ENCODE measurements at places on chromosomes 13 and 19.

- DNase-seq = no peak
These were observed 22.9 kb downstream of the CYP4F2 start for GRCh38 chr19:15874821-15875474.

- no peak for DNase-seq
These were observed 8.0 kb upstream of the SMARCA4 start for GRCh38 chr19:10952809-10953208.

- DNase-seq = no peak
These were observed 40.4 kb upstream of the ZNF254 start for GRCh38 chr19:24046550-24046949.

DNA sequence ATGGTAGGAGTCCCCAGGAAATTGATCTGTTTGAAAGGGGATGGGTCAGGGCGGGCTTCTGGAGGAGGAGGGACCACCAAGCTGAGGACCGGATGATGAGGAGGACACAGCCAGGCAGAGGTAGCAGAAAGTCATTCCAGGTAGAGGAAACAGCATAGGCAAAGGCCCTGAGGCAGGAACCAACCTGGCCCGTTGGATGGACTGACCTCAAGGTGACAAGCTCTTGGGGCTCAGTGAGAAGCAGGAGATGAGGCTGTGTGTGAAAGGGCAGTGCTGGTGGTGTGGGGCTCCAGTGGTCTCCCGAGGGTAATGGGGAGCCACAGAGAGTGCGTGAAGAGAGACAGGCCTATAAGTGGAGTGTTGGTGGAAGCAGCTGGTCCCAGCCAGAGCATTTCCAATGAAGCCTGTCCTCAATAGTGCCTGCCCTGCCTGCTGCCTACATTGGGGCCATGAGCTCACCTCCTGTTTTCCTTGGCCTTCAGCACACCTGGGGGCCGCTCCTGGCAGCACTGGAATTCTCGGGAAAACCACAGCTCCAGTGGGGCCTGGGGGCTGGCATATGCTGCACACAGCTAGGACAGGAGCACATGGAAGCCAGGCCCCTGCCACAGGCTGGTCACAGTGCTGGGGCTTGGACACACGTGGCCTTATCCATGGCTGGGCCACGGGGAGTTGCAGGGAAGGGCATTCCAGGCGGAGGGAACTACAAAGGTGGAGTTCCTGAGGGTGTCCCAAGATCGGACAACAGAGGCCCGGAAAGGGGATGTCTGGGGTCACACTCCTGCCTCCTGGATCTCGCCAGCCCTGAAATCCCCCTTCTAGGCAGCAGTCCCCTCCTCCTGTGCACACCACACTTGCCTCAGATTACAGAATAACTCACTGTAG is 2.3 kb upstream of the COMP start:
- no peak for DNase-seq

GRCh38 chr13:106915146-106915545 is 347.2 kb upstream of the ARGLU1 start:
- DNase-seq = no peak

DNA sequence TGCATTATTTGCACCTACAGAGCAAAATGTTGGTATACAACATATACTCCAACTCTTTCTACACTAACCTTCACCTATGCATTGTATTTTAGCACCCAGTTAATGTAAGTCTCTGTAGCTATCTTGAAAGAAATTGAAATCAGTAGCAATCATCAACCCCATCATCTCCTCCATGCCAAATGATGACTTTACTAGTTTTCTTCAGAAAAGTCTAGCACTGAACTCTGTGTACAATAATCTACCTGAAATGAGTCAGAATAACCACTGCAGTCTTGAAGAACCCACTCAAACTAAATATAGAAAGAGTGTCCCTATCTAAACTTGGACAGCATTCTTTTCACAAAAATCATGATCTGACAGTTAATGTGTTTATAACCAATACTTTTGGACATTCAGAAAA is 9.8 kb downstream of the IRS2 start:
- DNase-seq = no peak

GRCh38 chr19:50947123-50947522 is 5.7 kb downstream of the KLK5 start:
- DNase-seq = no peak

GRCh38 chr13:40665126-40666044 is 1.1 kb downstream of the FOXO1 start:
- DNase-seq = no peak

DNA sequence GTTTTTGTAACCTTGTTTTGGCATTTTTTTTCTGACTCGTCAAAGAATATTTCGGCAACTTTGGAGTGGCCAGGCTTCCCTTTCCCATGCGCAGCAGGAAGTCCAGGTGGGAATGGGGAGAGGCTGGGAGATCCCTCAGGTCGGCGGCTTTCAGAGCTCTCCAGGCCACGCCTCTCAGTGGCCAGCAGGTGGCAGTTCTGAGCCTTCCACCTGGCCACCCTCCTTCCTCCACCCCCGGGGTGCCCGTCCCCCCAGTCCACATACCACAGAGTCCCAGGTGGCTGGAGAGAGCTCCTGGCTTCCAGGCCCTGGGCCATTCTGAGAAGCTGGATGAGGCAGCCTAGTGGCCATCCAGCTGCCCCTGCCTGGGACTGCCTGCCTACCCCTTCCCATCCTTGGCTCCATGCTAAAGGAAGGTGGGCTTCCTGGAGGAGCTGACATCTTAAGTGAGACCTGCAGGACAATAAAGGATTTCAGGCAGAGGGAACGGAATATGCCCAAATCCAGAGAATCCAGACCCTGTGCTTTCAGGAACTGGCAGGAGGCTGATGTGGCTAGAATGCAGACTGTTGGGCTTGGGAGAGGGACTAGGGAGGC is 46.3 kb downstream of the CCNE1 start:
- DNase-seq = peak; percentile 61

GRCh38 chr13:52455677-52456041 is 381 bp downstream of the CKAP2 start:
- peak; percentile 49 for DNase-seq

DNA sequence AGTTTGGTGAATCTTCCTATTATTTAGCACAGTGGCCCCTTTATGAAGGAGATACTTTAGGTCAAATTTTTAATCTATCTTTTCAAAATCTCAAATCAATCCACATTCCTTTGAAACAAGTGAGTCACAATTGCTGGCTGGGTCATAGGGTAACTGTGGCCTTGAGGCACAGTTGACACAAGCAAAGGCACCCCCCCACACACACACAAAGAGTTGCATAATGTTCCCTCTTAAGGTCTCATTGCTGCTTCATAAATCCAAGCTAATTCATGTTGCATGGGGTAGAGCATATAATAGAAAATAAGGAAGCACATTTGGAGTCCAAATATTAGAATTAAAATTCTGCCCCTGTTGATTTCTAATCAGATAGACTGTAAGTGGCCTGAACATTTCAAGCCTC is 171.5 kb downstream of the DLEU7 start:
- no peak for DNase-seq

- no peak for DNase-seq
These were observed 7.8 kb upstream of the CEACAM5 start for GRCh38 chr19:41700381-41701195.

DNA sequence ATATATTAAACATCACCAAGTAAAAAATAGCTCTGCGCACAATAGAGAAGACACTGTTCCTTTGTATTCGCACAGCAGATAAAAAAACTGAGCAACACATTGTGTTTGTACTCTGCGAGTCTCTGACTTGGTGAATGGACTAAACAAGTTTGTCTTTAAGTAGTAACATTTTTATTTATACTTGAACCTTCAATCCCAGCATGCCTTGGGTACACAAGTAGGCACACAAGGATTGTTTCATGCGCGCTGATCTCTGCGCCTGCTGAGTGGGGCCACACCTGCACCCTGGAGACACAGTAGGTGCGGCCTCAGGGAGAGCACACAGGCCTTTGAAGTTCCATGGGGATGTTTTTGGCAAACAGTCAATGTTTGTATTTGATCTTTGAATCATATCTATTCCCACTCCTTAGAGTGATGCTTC is 318.9 kb downstream of the MYO16 start:
- DNase-seq = no peak

DNA sequence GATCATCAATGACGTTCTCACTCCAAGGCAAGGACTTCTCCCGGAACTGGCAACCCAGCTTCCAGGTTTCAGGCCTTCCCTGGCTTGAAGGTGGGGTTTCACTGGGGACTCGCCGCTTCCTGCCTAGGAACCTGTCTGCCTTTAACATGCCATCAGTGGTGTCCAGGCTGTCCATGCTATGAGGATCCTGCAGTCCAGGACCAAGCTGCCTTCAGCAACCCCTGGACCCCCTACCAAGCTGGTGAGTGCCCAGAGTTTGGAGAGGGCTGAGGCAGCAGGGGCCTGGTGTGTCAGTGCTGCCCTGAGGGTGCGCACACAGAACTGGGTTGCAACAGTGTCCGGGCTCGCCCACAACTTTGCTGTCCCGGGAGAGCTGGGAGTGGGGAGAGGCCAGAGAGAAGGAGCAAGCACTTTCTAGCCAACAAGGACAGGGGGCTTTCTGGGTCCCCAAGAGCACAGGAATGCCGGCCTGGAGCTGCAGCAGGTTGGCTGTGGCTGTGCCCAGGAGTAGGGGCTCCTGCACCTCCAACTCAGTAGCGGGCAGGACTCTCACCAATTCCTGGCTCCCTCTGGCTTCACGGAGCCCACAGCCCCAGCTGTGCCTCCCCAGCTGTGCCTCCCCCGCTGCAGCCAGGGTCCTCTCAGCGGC is 1563.2 kb upstream of the MIR17HG start:
- DNase-seq = no peak

- DNase-seq = no peak
These were observed 51.5 kb upstream of the C13orf46 start for GRCh38 chr13:114025405-114025713.

GRCh38 chr13:61664801-61665705 is 249.4 kb upstream of the PCDH20 start:
- no peak for DNase-seq

- DNase-seq = no peak
These were observed 13.3 kb downstream of the PALM3 start for GRCh38 chr19:14048443-14049153.

DNA sequence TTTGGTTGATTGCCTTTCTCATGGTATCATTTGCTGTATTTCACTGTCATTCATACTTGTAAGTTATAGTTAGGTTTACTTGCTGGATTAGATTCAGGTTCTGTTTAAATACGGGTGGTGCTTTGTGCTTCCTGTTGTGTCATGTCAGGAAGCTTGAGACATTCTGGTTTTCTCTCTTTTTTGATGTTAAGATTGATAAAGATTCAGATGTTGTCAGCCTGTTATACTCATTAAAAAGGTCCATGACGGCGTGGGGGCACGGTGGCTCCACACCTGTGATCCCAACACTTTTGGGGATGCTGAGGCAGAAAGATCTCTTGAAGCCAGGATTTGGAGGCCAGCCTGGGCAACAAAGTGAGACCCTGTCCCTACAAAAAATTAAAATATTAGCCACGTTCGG is 45.7 kb downstream of the NAA16 start:
- DNase-seq = no peak

GRCh38 chr13:27789495-27790303 is 2.6 kb upstream of the GSX1 start:
- no peak for DNase-seq

- no peak for DNase-seq
These were observed 2.0 kb downstream of the GGN start for GRCh38 chr19:38385804-38386257.

DNA sequence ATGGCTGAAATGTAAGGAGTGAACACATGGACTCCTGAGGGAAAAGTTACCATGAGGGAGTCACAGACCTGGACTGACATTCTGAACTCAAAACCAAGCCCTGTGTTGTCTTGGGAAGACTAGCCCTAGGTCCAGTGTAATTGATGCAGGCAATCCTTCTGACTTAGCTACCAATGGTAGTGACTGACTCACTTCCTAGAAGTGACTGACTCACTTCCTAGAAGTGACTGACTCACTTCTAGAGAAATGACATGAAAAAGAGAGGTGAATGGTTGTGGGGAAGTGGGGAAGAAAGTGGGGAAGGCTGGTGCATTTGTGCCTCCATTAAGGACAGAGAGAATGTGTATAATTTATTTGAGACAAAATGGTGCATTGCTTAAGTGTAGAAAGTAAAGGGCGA is 49.9 kb downstream of the EDNRB start:
- no peak for DNase-seq

GRCh38 chr19:52336117-52336790 is at the start of gene ZNF610:
ZNF610 (plus strand) TSS chr19:52336243; CDS start chr19:52349173, 12,930 bp downstream.
- peak; percentile 50 for DNase-seq

GRCh38 chr13:33863188-33863789 is 45.3 kb downstream of the RFC3 start:
- no peak for DNase-seq

GRCh38 chr13:51444922-51445321 is 7.9 kb downstream of the INTS6 start:
- no peak for DNase-seq

GRCh38 chr13:106262886-106263285 is 272.6 kb downstream of the EFNB2 start:
- no peak for DNase-seq
